ENCODE measurements at places on chromosomes 2 and 18.

DNA sequence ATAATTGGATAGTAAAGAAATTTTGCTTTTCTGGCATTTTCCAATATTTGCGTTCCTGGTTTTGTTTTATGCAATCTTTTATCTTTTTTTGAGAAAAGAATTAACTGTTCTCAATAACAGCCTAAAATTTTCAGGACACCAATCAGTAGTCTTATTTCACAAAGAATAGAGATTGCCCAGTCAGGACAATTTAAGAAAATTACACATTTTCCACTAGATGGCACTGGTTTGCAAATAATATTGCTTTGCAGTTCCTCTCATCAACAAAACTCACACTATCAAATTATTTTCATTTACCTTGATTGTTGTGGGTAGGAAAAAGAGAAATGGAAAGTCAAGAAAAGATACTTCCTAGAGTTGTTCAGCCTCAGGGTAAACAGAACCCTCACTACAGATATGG is 2.4 kb upstream of the RBM45 start:
- DNase-seq = no peak

GRCh38 chr18:5895299-5895875 is at the start of gene TMEM200C:
Gene TMEM200C, minus strand, starts transcription at chr18:5895522. Its CDS starts 3,459 bp downstream, at chr18:5892063.
- no peak for DNase-seq

DNA sequence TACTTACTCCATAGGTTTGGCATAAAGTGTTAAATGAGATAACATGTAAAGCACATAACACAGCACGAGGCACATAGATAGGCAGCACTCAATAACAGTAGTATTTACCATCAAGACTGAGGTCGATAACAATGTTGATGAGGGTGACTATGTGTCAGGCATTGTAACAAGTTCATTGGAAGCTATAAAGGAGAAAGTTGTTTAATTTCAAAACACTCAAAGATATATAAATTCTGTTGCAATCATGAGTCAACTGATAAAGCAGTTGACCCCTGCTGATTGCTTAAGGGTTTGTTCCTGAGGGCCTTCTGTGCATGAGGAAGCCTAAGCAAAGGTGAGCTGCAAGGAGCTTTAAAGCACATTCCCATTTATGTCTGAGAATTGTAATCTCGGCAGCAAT is 760.5 kb downstream of the SATB2 start:
- no peak for DNase-seq

DNA sequence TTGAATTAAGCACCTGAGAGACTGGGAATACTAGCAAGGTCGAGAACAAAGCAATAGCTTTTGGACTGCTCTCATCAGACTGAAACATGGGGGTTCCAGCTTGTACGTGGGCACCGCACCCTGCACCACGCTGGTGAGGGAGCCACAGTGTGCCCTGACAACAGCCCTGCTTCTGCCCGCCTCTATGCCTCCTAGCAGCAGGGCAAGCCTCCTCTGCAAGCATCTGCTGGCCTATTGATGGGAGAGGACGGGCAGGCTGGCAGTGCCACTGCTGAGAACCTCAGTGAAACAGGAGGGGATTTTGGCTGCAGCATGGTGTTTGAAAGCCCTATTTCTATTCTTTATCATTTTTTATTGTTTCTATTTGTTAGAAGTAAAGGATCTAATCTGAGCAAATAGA is 146.1 kb upstream of the OTOS start:
- no peak for DNase-seq

DNA sequence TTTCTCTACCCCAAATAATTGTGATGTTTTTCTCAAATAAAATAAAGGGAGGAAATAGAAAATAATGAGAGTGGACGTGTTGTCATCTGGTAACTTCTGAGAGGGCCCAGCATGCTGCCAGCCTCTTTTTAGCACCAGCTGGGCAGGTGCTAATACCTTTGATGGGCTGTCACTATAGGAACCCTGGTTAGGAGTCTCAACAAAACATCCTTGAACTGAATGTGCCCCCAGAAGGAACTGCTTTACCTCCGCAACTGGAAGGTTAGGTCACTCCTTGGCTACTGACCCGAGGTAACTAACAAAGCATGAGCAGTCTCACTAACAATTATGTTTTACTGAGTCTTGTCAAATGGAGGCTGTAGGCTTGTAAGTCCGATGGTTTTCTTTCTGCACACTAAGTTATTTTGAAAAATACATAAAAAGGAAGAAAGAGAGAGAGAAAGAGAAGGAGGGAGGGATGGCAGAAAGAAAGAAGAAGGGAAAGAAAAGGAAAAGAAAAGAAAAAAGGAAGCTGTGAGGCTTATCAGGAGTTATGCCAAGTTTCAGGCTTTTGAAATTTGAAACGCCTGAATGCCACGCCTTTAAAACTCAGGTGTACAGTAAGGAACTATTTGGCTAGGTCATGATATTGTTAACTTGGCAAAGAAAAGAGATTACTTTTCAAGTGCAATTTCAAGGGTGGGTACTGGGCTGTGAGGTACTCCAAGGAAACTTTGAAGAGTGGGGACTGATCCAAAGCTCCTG is 91.0 kb downstream of the TGIF1 start:
- no peak for DNase-seq

GRCh38 chr2:128691526-128691925 is 372.9 kb upstream of the HS6ST1 start:
- DNase-seq = no peak

- no peak for DNase-seq
Measured at GRCh38 chr2:55134316-55134706, 84.1 kb upstream of the RTN4 start.

DNA sequence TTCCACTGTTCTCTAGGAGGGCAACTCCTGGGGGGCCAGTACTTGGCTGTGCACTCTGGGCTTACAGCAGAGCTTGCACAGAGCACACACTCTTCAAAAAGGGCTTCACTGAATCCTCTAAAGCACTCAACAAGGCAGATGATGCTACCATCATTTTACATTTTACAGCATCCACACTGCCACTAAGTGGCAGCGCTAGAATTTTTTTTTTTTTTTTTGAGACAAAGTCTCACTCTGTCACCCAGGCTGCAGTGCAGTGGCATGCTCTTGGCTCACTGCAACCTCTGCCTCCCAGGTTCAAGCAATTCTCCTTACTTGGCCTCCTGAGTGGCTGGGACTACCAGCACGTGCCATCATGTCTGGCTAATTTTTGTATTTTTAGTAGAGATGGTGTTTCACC is 8.6 kb downstream of the AMMECR1L start:
- no peak for DNase-seq

- no peak for DNase-seq
Measured at GRCh38 chr2:66428986-66429612, 5.8 kb upstream of the MEIS1 start.

DNA sequence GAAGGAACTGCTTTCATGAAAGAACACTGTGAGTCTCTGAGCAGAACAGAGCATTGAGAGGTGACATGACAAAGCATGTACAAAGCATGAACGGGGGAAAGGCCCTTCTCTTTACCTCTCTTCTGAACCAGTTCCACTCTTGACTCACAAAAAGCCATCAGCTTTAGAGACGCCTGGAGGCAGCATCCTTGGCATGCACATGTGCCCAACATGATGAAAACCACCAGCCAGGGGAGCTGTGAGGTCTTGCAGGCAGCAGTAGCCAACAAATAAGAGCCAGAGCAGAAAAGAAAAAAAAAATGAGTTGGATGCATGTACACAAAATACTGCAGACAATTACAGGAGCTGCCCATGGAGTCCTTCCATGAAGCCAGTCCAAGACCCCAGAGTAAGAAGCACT is 95.5 kb upstream of the AGAP1 start:
- no peak for DNase-seq

DNA sequence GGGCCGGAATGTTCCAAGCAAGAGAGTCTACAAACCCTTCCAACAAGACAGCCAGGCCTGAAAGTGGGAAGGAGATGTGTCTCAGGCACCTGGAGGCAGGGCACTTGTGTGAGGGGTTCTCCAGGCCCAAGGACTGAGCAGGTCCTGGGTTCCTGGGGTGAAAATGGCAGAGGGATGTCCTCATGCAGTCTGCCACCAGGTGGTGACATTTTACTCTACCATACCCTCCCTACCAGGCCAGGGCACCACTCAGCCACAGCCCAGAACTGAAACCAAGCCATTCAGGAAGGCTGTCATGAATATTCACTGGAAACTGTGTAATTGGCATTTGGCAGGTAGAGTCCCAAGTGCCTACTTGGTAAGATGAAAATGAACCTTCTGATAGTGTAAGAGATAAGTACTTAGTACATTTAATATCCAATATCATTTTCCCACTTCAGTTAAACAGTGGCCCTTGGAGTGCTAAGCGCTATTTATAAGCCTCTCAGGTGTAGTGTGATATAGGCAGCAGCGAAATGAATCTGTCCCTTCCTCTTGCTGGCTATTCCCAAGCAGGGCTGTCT is 185.1 kb downstream of the MYO5B start:
- no peak for DNase-seq

Measured in stimulated activated CD8-positive, alpha-beta memory T cell treated with anti-CD3 and anti-CD28 coated beads, Interleukin-7, amount 100 ng/mL, for 1 hour (primary cell).